ENCODE measurements at places on chromosomes 7 and 10. TPM values are rescaled to one million over a fixed set of nuclear protein-coding genes. Genes with fewer than 3 reads are reported as not detected.

The GRID1 gene
- total RNA-seq: 0.27 TPM

DNA sequence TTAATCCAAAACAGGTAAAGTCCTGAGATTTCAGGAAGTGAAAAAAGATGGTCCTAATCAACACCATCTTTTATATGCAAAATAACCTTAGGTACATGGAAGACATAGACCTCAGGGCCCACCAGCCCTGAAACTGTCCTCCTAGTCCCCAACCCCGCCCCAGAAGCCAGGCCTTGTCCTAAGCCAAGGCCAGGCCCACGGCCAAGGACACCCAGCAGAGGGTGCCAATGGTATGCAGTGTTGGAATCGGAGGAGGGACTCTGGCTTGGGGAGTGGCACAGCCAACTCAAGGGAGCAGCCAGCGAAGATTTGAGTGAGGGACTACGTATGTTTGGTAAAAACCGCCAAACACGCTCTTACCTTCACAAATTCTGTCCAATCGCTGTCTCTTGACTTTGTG, 96.7 kb downstream of the ZRANB1 start:
- DNase-seq: no peak

GRCh38 chr10:49746626-49747302, 15.4 kb downstream of the OGDHL start:
- no peak for DNase-seq

- DNase-seq: no peak
Observed at GRCh38 chr7:27351786-27352185, 109.2 kb downstream of the EVX1 start.

GRCh38 chr7:29825775-29826529, 19.6 kb downstream of the WIPF3 start:
- no peak for DNase-seq

All from thoracic aorta (tissue), 2 donors.